Activated T-cell treated with anti-CD3 and anti-CD28 coated beads, Interleukin-2, amount 50 U/mL, for 1 hour (primary cell): ENCODE measurements at places on chromosomes 7 and 10.

GRCh38 chr10:96238646-96239623 lies 32.4 kb downstream of the BLNK start:
- no peak for DNase-seq

- no peak for DNase-seq
Observed at GRCh38 chr10:97069576-97070362, 116.0 kb downstream of the SLIT1 start.

GRCh38 chr10:24992512-24993133 lies 23.3 kb downstream of the ENKUR start:
- DNase-seq = no peak

DNA sequence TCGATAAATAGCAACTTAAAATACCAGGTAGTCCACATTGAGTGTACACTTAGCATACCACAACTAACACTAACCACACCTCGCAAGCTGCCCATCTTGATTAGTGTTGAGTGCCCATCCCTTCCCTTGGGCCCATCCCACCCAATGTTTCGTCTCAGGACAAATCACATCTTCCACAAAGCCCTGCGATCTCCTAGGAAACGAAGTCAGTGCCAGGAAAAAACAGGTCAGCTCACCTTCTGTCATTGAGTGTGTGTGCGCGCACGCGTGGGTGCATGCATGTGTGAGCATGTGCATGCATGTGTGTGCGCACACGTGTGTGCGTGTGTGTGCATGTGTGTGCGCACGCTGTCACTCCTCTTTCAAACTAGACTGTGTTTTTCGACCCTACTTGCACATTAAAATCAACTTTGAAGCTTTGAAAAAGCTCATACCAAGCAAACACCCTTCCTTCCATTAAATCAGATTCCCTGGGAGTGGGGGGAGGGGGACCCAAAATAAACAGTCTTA lies 48.8 kb upstream of the OPALIN start:
- DNase-seq = no peak

DNA sequence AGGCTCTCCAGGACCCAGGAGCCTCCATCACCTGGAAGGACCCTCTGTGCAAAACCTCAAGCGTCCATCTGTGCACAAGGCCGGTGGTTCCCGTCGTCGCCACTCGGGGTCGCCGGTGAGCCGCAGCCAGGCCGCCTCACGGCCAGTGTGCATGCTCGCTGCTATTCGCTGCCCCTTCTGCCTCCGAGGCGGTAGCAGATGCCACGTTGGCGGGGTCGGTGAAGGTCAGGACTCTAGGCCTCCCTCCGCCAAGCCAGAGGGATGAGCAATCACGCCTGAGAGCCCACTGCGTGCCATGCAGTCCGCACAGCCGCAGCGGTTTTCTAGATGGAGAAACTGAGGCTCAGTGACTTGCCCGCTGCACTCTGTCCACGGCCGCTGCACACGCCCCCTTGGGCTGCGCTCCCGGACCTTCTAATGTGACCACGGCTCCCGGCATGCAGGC lies 5.7 kb downstream of the UPK3B start:
- no peak for DNase-seq

DNA sequence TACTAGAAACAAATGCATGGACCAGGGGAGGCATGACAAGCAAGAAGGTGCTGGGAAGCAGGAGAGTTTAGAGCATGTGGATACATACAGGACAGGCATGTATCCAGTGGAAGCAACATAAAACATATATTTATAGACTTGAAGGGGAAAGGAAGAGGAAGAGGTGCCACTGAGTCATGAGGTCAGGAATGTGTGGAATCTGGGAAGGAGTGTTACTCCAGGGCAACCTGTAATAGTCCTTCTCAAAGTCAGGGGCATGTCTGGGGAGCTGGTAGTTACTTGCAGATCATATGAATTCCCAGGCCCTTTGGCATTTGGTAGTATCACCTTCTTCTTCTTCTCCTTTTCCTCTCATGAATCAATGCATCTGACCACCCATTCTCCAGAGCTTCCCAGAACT lies 246.6 kb downstream of the XPNPEP1 start:
- DNase-seq = no peak

DNA sequence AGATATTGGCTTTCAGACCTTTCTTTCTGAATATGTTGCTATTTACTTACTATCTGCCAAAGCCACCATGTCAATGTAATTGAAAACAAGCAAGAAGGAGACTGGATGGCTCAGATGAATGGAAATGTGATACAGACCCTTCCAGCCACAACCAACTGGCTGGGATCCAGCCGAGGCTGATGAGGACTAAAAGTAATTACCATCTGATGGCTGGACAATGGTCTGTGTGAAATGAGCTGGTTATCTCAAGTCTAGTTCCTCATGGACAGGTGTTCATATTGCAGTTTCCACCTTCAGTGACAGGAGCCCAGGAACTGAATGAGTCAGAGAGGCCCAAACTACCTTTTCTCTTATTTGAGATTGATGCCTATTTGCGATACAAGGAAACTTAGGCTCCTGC lies 267.5 kb downstream of the GATA3 start:
- no peak for DNase-seq

- no peak for DNase-seq
Observed at GRCh38 chr7:9776900-9777299, 1196.8 kb upstream of the PHF14 start.

- DNase-seq = no peak
Observed at GRCh38 chr7:106045586-106045985, 66.5 kb downstream of the SYPL1 start.

DNA sequence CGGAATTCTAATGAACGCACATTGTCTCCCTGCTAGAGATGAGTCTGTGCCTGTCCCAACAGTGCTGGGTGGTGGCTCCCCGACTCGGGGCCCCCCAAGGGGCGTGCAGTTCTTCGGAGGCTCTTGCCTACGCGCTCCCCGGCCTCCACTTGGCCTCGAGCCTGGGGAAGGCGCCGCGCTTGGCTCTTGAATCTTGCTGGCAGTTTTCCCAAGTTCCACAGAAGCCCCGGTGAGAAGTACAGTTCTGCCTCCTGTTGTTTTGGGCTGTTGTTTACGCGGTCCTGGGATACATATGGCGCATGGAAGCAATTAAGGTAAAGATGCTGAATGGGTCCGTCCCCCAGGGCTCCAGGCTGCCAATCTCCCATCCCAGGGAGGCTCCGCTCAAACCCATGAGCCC lies 32.6 kb upstream of the UNCX start:
- DNase-seq = no peak

- no peak for DNase-seq
Observed at GRCh38 chr7:2362385-2363088, 7.9 kb downstream of the EIF3B start.

DNA sequence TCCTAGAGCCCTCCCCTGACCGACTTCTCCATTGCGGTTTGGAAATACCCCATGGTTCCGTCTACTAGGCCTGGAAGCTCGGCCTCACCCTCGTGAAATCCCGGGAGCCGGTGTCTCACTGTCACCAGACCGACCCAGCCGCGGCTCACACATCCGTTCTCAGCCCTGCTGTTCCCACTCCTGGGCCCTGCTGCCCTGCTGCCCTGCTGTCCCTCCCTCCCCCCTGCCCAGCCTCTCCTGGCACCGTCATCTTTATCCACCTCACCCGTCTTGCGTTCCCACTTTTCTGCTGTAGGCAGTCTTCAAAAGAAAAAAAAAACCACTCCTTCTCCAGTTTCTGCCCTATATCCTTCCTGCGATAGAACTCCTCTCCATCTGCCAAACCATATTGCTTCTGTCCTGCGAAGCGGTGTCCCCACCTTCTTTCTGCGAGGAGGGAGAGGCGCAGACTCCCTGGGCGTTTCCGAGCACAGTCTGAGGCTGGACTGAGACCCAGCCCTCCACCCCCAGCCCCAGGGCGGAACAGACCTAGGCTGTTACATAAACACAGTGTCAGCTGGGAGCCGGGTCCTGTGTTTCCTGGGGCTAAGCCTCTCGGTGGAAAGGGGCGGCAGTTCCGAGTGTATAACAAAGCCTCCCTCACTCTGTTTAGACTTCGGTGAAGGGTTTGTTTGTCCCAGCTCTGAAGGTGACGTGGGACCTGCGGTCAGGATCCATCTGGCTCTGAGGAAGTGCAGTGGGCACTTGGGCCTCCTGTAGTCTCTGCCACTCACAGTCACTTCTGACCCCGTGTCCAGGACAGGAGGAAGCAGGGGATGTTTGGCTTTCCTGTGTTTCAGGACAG lies 2.8 kb downstream of the AGAP3 start:
- DNase-seq = no peak

DNA sequence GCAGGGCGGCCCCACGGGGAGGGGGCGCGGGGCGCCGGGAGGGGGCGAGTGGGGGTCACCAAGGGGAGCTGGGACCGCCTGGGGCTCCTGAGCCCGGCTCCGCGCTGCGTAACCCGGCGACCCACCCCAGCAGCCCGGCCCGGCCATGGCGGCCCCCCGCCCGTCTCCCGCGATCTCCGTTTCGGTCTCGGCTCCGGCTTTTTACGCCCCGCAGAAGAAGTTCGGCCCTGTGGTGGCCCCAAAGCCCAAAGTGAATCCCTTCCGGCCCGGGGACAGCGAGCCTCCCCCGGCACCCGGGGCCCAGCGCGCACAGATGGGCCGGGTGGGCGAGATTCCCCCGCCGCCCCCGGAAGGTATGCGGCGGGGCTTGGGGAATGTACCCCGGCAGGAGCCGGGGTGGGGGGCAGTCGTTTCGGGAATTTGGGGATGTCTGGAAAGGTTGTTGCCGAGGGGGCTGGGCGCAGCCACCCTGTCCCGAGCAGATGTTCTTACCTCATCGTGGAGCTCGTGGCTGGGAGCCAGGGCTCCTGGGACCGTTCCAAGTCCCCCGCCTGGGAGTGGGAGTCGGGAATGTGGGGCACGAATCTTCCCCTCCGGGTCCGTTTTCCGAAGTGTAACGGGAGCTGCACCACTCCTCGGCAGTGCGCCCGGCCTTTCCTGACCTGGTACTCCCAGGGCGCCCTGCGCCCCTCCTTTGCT lies 431 bp downstream of the ZYX start:
- DNase-seq = no peak

- no peak for DNase-seq
Observed at GRCh38 chr10:26291721-26292480, 75.3 kb downstream of the GAD2 start.
